ENCODE measurements at places on chromosomes 11 and 22.
A peak's percentile ranks its signal among the peaks of the same experiment; 100 is the strongest.

DNA sequence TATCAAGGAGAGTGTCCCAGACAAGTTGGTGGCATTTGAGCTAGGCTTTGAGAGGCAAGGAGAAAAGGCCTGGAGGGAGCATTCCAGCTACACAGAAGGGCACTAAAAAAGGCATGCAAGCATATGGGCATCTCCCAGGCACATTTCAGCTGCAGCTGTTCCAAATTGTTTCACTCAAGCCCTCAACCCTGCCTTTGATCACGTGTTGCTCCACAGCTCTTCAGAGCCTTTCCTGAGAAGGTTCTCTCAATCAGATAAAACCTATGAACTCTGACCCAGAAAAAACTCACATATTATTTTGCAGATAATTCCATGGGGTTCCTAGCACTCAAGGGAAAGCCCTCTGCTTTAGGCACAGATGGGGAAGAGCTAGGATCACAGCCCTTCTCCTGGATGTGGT, 24.4 kb upstream of the HSPA8 start:
- no peak for DNase-seq

DNA sequence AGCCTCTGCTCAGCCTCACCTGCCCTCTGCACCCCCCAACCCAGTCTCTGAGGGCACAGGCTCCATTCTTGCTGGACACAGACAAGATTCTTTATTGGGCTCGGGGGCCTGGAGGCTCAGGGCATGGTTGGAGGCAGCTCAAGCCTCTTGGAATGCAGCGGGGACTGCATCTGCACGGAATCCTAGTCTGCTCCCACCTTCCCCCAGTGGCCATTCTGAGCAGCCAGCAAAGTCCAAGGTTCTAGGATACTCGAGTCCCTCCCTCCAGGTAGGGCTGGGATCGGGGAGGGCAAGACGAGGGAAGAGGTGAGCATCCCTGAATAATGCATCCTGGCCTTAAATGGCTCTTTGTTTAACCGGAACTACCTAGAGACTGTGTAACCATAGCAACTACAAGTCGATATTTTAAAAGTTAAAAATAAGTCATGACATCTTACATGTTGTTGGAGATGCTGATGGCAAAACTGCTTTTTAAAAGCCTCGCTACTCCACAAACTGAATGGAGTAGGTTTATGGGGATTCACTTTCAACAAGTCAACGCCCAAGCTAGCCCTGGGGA, 10.7 kb upstream of the IGSF22 start:
- DNase-seq = no peak

DNA sequence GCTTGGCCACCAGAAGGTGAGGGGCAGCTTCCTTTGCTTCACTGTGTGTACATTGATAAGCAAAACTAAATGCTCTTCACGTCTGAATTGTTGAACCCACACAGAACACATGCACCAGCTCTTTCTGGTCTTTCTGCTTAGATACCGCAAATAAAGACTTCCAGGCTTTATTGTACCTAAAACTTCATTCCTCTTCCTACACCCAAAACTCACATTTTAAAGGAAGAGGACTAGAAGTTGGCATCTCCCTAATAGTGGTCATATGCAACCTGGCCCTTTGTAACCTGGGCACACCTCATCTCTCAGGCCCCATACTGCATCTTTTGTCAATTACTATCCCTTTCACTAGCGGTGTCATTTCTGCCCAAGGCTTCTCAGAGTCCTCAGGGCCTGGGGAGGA, 5.9 kb downstream of the SLC17A6 start:
- no peak for DNase-seq

GRCh38 chr22:19002684-19003038, 66.6 kb upstream of the PRODH start:
- DNase-seq = no peak

DNA sequence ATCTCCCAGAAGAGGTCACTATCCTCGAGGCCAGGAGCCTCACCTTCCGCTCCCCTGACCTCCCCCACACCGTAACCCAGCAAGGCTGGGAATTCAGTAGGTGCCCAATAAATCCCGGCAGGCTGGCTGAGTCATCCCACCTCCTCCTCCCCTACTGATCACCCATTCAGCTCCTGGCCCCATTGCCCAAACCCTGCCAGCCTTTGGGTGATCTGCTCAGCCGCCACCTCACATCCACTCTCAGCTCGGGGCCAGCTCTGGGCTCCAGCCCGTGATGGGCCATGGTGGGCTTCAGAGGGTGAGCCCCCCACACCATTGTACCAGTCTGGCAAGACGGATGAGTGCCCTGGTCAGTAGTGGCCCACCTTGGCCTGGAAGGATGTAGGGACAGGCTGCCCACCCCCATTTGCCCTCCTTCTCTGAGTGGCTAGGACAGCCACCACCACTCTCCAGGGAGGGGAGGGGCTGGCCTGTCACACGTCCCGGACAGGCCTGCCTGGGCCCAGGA, 8.2 kb downstream of the TRPM5 start:
- no peak for DNase-seq

GRCh38 chr22:33105501-33105911, 47.3 kb upstream of the SYN3 start:
- no peak for DNase-seq

DNA sequence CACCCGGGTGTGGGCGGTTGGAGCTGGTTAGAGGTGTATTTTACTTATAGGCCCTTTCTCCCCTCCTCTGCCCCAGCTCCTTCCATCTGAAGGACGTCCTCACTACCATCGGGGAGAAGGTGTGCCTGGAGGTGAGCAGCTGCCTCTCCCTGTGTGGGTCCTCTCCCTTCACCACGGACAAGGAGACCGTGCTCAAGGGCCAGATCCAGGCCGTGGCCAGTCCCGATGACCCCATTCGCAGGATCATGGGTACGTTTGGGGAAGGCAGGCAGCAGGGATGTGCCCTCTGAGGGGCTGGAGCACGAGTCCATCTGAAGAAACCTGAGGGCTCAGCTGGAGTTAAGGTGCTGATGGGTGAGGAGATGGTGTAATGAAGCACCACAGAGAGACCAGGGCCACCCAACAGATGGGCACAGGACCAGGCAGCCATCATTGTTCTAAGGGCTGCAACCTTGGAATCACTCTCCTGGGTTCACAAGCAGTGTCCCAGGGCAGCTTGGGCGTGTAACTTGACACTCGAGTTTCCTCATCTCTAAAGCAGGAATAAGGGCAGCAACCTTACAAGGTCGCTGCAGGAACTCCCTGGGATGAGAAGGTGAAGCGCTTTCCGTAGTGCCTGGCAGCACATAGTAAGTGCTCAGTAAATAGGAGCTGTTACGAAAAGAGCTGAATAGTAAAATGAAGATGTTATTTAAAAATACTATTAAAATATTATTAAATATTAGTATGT, 29.4 kb downstream of the TCP11L1 start:
- no peak for DNase-seq

GRCh38 chr11:119641983-119642745, 86.8 kb downstream of the NECTIN1 start:
- DNase-seq = peak; percentile 42

DNA sequence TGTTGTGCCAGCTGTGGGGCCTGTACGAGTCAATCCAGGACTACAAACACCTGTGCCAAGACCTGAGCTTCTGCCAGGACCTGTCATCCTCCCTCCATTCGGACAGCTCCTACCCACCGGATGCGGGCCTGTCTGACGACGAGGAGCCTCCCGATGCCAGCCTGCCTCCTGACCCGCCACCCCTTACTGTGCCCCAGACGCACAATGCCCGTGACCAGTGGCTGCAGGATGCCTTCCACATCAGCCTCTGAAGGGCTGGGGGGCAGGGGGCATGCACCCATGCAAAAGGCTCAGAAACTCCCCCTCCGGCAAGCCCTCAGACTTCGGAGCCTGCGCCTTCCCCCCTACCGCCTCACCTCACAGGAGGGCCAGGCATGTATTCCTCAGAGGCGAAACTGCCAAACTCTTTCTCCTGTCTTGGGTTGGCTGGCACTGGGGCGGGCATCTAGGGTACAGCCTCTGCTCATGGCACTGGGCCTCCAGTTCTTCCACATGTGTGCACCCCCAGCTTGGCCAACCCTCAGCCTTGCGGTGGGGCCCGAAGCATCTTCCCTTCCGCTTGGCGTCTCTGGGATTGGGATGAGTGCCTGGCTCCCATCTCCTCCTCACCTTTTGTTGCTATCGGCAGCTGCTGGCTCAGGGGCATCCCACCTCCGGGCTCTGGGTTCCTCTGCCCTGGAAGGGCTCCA, 1.2 kb downstream of the FAM89B start:
- DNase-seq = peak; percentile 38

DNA sequence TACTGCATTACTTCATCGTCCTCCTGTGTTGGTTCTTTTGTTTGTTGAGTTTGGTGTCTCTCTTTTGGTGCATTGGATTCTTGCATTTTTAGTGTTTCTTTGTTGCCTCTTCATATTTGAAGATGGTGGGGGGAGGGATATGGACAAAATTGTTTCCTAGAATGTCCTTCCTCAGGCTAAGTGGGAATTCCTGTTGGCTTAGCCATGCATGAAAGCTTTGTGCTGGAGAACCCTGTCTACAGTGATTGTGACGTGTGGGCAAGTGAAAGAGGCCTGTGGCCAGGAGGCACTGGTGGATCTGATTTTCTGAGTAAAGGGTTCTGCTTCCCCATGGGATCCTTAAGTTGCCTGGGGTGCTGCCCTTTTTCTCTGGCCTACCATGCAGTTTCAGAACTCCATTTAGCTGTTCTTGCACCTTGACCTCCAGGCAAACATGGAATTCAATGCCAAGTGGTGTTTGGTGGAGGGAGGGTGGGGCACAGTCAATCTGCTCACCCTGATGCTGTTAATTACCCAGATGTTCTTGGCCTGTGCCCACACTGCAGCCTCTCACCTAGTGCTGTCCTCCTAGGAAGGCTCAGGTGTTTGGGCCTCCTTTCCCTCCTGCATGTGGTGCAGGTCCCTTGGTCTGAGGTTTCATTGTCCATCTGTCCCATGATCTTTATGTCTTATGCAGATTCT, 46.3 kb upstream of the SLC22A12 start:
- no peak for DNase-seq

DNA sequence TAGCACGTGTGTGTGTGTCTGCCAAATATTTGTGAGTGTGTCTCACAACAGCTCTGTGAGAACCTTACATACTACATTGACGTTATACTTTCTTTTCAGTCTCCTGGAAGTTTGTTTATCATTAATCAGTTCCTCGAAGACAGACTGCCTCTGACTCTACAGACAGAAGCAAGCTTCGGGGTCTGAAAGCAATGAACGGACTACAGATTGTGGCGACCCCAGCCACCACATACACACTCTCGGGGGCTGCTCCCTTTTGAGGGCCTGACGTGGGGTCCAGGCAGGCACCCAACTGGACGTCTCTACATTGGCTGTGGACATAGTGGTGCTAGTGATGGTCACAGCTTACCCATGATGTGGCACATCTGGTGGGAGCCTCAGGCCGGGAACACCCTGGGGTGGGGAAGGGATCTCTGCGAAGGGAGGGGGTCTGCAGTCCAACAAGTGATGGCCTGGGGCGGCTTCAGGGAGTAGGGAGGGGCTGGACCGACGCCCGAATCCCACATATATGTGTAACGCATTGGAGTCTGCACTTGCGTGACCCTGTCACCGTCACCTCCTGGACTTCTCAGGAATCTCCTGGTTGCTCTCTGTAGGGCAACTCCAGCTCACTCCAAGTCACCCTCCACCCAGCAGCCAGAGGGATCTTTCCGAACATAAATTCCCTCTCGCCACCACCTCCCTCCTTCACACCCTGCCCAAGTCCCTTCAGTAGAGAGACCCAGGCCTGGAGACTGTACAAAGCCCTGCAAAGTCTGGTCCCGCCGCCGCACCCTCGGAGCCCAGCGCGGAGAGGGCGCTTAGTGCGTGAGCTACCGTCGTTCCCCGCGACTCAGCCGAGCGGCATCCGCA, 30.4 kb upstream of the TRIM29 start:
- no peak for DNase-seq

GRCh38 chr22:38927033-38927781, 30.2 kb upstream of the APOBEC3A start:
- DNase-seq = no peak

DNA sequence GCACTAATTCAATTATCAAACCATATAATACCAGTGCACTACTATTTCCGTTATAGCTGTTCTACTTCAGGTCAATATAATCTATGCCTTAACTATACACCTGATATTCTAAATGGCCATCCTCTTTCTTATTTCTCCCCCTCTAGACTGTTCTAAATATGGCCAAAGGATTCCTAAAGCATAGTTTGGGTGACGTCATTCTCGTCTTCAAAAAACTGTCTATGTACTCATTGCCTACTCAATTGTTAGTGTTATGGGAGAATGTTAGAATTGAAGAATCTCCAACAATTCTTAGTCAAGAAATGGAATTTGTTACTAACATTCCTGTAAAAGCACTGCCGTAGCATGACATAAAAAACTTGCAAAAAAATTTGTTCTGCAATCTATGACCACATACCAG, 431.1 kb upstream of the ANO3 start:
- no peak for DNase-seq

- DNase-seq = no peak
These were observed 14.1 kb upstream of the B3GNT6 start for GRCh38 chr11:77019976-77020595.

DNA sequence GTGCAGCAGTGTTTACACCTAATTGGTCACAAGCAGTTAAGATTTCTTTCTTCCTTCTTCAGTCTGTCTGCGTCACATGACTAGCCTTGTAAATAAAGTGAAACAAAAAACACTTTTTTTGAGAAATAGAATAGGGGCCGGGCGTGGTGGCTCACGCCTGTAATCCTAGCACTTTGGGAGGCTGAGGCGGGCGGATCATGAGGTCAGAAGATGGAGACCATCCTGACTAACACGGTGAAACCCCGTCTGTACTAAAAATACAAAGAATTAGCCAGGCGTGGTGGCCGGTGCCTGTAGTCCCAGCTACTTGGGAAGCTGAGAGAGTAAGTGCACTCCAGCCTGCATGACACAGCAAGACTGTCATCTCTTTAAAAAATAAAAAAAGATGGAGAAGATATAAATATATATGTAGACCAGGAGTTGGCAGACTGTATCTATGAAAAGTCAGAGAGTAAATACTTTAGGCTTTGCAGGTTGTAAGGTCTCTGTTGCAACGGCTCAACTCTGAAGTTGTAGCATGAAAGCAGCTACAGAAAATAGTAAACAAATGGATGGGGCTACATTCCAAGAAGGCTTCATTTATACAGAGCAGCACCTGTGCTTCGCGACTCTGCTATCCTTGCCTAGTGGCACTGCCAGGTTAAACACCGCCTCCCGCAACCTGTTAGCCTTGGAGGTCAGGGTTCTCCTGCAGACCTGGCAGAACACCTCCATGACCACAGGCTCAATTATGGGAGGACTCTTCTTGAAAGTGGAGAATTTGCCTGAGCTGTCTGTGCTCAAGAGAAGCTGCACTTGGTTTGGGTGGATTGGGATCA, 55.9 kb downstream of the PPP6R2 start:
- DNase-seq = no peak

DNA sequence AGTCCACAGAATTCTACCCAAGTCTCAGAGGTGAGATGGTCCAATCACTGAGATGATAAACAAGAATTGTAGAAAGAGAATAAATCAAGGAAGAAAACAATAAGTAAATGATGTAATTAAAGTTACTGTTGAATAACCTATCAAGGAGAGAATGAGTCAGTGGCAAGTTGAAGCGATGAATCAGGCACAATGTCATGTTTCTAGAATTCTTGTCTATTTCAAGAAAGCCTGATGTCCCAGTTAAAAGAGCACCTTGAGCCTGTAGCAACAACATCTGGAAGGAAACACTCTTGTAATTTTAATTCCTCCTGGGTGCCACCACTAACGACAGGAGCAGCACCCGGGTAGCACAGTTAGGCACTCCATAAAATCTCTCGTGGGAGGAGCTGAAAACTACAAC, 67.9 kb upstream of the SLC35C1 start:
- no peak for DNase-seq

- no peak for DNase-seq
These were observed 11.1 kb upstream of the MYH9 start for GRCh38 chr22:36398601-36399471.

- DNase-seq = no peak
These were observed 4.1 kb downstream of the GNAZ start for GRCh38 chr22:23074451-23074850.

- no peak for DNase-seq
These were observed 10.8 kb upstream of the MSANTD4 start for GRCh38 chr11:106032861-106033260.
